ENCODE measurements at places on chromosomes 6 and 20.
A peak's percentile ranks its signal among the peaks of the same experiment; 100 is the strongest.

- DNase-seq, result no peak
These were observed 38.0 kb downstream of the COL12A1 start for GRCh38 chr6:75167851-75168250.

- DNase-seq, result peak; percentile 81
These were observed 14.3 kb downstream of the KLHL31 start for GRCh38 chr6:53651205-53651763.

DNA sequence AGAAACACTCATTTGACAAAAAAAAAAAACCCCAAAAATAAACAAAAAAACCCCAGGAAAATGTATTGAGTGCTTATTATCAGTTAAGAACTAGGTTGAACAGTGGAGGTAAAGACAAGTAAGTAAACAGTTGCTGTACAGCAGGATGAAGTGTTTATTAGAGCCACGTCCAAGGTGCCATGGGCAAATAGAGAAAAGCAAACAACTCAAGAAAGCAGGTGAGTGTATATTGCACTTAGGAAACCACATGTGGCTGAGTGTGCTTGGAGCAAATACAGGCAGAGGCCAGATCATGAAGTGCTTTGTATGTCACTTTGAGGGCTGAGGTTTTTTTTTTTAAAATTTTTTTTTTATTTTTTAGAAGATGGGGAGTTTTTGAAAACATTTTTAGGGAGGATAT lies 98.3 kb downstream of the MACROD2 start:
- DNase-seq, result no peak

- DNase-seq, result no peak
These were observed 39.5 kb upstream of the PRSS16 start for GRCh38 chr6:27208042-27208441.

GRCh38 chr6:61867635-61868034 lies 418.4 kb downstream of the KHDRBS2 start:
- no peak for DNase-seq

GRCh38 chr6:125325586-125325985 lies 23.8 kb upstream of the HDDC2 start:
- no peak for DNase-seq

DNA sequence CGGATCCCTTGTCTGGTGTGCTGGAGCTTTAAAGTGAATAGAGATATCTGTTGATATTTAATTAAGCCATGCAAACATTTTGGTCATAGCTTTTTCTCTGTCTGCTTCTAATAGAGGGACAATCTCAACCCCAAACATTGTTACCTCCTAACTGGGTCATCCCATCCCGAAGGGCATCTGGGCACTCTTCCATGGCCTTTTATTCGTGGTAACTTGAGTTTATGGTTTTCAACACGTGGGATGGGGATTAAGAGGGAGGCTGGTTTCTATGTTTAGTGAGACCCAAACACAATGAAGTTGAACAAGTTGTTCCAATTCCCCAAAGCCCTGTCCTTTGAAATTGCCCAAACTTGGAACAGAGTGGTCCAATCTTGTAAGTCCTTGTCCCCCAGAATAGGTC lies 1.4 kb upstream of the ENPP5 start:
- DNase-seq, result no peak

GRCh38 chr6:18121580-18122127 lies 823 bp downstream of the NHLRC1 start:
- DNase-seq, result no peak

DNA sequence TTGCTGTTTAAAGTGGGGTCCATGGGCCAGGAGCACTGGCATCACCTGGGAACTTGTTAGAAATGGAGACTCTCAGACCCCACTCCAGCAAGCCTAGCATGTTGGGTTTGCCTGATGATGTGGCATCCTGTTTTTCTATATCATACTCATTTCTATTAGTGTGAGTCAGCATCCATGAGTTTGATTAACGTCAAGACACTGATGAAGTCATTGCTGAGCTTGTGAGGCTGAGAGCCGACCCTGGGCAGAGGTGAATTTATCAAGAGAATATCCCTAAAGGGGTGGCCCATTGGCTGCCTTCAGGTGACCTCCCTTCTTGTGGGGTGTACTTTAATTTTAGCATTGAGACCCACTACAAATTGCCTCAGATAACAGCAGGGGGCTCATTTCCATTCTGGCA lies 43.4 kb upstream of the RNF144B start:
- DNase-seq, result no peak

DNA sequence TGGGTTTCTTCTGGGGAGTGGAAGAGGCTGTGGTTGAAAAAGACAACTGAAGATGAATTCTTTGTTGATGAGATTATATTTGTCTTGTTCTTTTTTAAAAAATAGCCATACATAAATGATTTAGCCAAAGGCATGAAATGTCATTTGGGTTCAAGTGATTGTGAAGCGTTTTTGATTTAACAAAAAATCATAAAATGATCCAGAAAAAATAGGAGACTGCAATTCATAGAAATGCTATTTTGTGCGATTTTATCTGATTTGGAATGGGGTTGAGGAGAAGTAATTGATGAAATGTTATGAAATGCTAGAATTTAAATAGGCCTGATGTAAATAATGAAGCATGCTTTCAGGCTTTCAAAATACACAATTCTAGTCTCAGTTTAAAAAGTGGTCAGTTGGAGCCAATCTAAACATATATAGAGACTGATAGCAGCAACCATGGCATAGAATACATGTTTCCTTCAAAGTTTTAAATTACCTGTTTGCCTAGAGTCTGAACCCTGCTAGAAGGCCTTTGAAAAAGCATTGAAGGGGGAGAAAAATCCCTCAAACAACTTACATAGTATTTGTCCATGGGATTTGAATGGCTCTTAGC lies 21.8 kb downstream of the PFDN4 start:
- no peak for DNase-seq

DNA sequence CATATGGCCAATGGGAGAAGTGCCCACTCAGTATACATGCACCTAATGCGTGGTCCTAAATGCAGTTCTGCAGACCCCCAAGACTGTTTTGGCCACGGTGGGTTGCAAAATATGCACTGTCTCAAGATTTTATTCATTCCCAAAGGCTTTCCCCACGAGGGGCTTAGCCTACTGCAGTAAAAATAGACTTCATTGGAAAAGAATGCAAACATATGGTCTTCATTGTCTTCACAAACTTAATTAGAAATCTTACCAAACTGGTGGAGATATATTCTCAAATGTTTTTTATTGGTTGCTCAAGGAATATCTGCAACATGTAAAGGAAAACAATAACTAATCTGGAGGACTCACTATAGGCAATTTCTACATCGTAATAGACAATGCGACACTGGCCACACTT lies 31.6 kb upstream of the PRL start:
- no peak for DNase-seq

Measured in left hindlimb (tissue), 1 donor.